ENCODE measurements at places on chromosomes 12 and 14. TPM values are rescaled to one million over a fixed set of nuclear protein-coding genes. Genes with fewer than 3 reads are reported as not detected.

Gene KRT5
- total RNA-seq: not detected

Gene ABCD2
- total RNA-seq: 48.0 TPM

Gene NXPH4
- 0.43 TPM for total RNA-seq

Gene MUCL1
- not detected for total RNA-seq

Gene LRIG3
- total RNA-seq: not detected

Gene PRR13
- total RNA-seq: 188 TPM

Gene KIF26A
- total RNA-seq: 0.63 TPM

Gene PPM1H
- total RNA-seq: not detected

Gene PTPRO
- 18.8 TPM for total RNA-seq

Gene RGS6
- total RNA-seq: 0.53 TPM

Gene NRXN3
- total RNA-seq: not detected

Gene VWF
- 0.08 TPM for total RNA-seq

Gene KCNJ8
- total RNA-seq: not detected

Gene ALDH6A1
- total RNA-seq: 15.9 TPM

Gene PIANP
- total RNA-seq: not detected

Gene SIX1
- total RNA-seq: 0.08 TPM

Gene FOXN4
- total RNA-seq: not detected

Gene CCDC196
- not detected for total RNA-seq

Gene SLC2A14
- total RNA-seq: 10.0 TPM

Gene PARPBP
- 18.9 TPM for total RNA-seq

Gene JAG2
- total RNA-seq: 6.2 TPM

Gene CIDEB
- total RNA-seq: 30.2 TPM

Gene CEBPE
- total RNA-seq: 1.0 TPM

Gene TRIM9
- total RNA-seq: 0.30 TPM

Gene PCK2
- 54.5 TPM for total RNA-seq

Gene BRF1
- 42.2 TPM for total RNA-seq

Gene GPRC5A
- 0.05 TPM for total RNA-seq

Gene CLEC4E
- not detected for total RNA-seq

Gene RNASE7
- not detected for total RNA-seq

Gene MNAT1
- 23.5 TPM for total RNA-seq

Gene OLR1
- total RNA-seq: not detected

Gene RDH16
- 0.28 TPM for total RNA-seq

Gene SLCO1A2
- not detected for total RNA-seq

Gene ANO4
- total RNA-seq: not detected

Gene USP5
- total RNA-seq: 115 TPM

Gene TMEM253
- total RNA-seq: not detected

Gene LYZ
- total RNA-seq: 0.40 TPM

Gene SLC39A5
- total RNA-seq: 0.51 TPM

Gene MGP
- not detected for total RNA-seq

Gene TAS2R13
- 0.48 TPM for total RNA-seq

Gene MMAB
- 45.8 TPM for total RNA-seq

Gene DEGS2
- 0.29 TPM for total RNA-seq

Gene INHBE
- not detected for total RNA-seq

Gene AMHR2
- not detected for total RNA-seq

Gene SMAGP
- total RNA-seq: 2.6 TPM
